ENCODE measurements at places on chromosomes 1 and 21.
A peak's percentile ranks its signal among the peaks of the same experiment; 100 is the strongest.

- no peak for DNase-seq
Measured at GRCh38 chr1:233082778-233083550, 132.6 kb downstream of the NTPCR start.

DNA sequence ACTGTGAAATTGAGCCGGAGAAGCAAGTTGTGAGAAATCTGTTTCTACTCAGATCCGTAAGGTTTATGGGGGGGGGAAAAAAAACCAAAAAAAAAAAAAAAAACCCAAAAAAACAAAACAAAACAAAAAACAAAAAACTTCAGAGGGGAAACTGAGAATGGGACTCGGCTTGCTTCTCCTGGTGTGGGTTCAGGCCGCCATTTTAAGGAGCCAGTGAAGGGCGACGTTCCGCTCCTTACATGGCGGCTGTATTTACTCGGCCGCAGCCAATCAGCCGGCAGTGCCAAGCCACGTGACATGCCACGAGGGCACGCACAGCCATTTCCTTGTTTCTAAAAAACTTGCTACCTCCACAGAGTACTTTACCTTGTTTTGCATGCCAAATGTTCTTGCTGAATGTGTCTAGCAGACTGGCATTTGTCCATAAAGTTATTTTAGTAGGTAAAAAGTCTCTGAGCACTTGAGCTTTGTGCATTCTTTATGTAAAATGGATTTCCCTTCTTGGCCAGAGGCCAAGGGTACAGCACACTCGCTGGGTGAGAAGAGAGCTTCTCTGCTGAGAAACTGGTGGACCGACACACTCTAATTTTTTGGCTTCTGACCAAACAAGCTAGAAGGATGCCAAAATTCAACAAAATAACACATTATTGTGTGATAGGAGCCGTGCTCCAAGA lies 101.8 kb downstream of the NFIA start:
- no peak for DNase-seq

DNA sequence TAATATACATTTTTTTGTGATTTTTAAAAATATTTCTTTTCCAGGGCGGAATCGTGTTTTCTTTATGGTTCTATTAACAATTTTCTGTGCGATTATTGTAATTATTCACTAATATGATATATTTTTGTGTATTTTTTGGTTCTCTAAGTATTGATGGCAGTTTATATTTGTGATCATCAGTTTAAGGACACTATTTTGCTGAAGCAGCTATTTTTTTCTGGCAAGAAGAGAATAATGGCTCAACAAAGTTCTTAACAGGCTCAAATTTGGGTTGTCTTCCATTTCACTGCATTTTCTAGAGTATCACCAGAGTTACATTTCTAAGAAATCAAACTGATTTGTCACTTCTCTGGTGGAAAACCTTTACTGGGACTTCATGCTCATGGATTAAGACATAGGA lies 178.4 kb downstream of the HS2ST1 start:
- DNase-seq: no peak

- DNase-seq: no peak
Measured at GRCh38 chr1:153001382-153001781, at the start of gene SPRR3. SPRR3 (plus strand) TSS chr1:153001749; CDS start chr1:153003021, 1,272 bp downstream.

DNA sequence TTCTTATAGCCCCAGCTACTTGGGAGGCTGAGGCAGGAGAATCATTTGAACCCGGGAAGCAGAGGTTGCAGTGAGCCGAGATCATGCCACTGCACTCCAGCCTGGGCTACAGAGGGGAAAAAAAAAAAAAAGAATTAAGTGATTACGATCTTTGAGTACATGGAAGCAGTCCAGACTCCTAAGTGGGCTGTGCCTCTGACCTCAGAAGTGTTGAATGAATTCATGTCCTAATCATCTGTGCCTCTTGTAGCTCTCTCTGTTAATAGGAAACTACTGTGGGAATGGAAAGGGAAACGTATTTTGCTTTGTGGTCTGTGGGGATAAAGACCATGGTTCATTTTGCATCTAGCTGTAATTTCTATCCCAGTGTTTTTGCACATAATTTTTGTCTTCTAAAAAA lies 8.4 kb upstream of the IVNS1ABP start:
- DNase-seq: no peak

GRCh38 chr1:178599745-178600144 lies 86.8 kb downstream of the TEX35 start:
- DNase-seq: no peak

DNA sequence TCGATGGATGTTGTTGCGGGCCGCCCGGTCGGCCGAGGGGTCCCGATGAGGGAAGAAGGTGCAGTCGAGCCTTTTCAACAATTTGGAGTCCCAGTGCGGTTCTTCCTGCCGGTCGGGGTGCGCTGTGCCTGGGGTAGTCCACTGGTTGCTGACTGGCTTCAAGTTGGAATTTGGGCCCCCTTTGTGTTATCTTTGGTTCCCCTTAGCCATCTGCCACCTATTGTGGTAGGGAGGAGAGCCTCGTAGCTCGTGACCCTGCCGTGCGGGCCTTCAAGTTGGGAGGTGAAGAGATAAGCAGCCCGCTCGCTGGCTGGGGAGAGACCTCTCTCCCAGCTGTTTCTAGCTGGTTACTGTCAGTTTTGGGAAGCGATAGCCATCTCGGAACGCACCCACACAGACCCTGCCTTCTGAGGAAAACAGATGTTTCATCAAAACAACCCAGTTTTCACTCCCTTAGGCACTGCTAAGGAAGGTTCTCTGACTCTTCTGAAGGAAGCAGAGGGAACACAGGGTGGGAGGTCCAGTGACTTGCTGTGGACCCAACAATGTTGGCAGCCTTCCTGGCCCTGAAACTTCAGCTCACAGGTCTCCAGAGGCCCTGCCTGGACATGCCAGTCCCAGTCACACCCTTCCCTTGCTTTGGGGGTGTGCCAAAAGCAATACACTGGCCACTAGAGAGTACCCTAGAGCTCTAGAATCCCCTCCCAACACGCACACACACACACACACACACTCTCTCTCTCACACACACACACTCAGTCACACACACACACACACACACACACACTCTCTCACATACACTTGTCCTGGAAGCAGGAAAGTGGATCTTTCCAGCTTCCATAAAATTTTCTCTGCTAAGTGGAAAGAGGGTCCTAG lies 1.0 kb downstream of the BTG2 start:
- DNase-seq: peak; percentile 33

DNA sequence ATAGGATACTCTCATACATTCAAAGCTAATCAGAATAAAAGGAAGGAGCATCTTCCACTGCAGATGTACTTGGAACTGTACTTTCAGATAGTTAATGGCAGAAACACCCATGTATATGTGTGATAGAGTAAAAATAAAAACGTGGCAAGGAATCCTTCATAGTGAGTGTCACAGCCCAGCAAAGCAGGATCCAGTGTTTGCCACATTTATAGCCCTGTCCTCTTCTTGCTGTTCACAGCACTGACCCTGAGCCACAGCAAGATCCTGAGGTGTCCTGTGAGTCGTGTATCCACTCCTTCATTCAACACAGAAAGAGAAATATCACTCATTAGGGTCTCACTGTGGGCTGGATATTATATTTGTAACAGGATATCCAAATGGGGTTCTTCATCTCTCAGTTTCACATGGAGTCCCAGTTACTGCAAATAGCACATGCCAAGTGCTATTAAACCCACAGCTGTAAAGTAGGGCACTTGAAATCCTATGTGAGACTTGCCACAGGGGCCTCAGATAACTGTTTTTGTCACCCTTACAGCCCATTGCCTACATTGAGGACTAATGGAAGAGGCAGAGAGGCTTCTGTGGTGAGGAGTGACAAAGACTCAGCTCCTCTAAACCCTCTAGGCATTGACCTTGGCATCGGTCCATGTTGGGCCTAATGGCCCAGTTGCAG lies 41.3 kb downstream of the CYP2J2 start:
- no peak for DNase-seq

DNA sequence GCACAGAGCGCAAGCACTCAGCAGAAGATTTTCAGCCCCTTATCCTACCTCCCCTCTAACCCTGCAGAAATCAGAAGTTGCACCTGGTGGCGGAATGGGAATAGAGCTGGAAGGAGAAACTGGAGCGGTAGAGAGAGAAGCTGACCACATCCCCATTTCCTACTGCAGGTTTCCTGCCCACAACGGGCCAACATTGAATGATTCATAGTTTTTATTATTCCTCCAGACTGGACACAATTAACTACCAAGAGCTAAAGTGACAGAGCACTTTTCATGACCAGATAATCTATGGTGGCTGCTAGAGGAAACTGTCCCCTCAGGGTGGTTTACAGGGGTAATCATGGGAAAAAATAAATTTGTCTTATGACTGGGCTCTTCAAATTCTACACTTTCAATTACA lies 21.3 kb upstream of the LRRC8D start:
- DNase-seq: no peak

DNA sequence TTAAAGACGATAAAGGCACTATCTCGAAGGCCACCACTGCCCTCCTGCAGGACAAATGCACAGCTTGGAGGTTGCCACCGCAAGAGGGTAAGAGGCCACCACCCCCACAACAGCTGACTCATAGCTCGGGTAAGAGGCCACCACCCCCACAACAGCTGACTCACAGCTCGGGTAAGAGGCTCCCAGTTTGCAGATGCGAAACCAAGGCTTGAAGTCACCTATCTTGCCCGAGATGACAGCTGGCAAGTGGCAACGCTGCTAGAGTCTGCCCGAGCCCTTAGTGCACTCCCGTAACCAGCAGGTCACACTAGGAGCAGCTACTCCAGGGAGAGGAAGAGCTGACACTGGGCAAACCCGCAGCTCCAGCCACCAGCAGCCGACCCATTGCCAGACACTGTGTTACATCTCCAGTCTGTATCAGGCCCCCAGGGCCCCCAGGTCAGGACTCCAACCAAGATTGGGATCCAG lies 17.1 kb upstream of the SPSB1 start:
- peak; percentile 68 for DNase-seq

GRCh38 chr1:171138980-171139379 lies 46.1 kb upstream of the FMO2 start:
- no peak for DNase-seq

DNA sequence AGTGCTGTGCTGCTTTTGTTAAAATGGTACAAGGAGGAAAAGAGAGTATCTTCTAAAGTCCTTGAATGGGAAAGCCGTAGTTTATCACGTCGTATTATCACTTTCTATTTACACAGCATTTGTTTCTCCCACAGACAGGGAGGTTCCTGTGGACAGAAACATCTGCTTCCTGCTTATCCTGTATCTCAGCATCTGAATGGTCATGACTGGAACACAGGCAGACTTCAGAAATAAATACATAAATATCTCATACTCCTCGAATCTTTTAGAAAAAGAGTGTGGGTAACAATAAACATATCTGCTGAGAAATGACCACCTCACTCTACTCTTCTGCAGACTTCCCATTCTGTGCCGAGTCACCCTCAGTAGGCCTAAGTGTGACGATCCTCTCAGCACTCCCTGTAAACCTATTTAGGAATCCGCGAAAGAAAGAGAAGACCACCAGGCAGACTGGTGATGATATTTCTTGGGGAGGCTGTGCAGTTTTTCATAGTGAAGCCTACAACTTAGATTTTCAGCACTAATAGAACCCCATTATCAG lies 393.5 kb downstream of the SMYD3 start:
- DNase-seq: no peak

DNA sequence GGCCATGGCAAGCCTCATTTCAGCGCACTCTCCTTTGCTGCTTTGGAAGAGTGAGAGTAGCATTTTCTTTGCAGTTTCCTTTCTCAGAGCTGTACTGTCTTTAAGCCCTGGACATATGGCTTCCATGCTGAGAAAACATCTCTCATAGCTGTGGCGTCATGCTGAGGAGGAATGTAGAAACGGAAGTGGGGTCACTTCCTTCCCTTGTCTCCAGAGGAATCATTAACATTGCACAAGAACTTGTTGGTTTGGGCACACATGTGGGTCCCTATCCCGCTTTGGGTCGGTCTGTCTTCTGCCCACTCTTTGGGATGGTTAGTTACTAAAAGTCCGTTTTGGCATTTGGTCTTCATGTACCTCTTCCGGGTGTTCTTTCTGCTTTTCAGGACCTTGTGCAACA lies 5.6 kb downstream of the MFN2 start:
- DNase-seq: no peak

GRCh38 chr1:117657031-117657430 lies 51.2 kb downstream of the TENT5C start:
- DNase-seq: no peak

- DNase-seq: no peak
Measured at GRCh38 chr1:5620997-5621396, 371.2 kb downstream of the NPHP4 start.

DNA sequence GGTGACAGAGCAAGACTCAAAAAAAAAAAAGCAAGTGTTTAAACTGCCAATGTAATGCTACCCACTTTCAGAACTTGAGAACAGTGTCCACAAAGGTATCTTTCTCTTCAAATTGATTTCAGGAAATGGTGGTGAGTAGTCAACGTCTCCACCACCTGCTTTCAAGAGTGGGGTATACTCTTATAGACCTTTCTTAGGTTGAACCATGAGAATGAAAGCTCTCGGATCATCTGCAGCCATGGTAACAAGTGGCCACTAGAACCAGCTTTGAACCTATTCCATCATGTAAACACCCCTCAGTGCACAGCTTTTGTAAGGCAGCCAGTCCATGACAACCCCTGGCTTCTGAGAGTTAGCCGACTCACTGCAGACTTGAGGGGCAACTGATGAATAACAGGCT lies 107.4 kb downstream of the NTPCR start:
- no peak for DNase-seq

- DNase-seq: no peak
Measured at GRCh38 chr1:6880951-6881690, 95.9 kb downstream of the CAMTA1 start.

DNA sequence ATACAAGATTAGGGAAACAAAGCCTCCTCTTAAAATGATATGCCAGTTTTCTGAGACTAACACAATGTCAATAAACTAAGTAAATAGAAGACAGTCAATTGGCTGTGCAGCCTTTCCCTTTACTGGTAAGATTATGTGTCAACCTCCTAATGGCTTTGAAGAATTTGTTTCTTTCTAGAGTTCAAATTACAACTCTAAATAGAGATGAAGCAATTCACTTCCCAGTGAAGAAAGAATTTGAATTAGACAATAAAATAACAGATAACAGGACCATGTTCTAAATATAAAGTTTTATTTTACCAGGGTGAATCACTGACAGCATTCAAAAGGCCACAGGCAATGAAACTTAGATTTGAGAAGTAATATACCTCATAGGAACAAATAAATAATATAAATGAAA lies 680.3 kb downstream of the PLA2G4A start:
- DNase-seq: no peak

- DNase-seq: no peak
Measured at GRCh38 chr1:77412069-77412819, 130.4 kb downstream of the AK5 start.

- no peak for DNase-seq
Measured at GRCh38 chr1:67634396-67634935, 50.5 kb upstream of the GADD45A start.

- DNase-seq: no peak
Measured at GRCh38 chr1:59308839-59309238, 11.9 kb downstream of the FGGY start.

GRCh38 chr21:18959817-18960216 lies 556.2 kb upstream of the TMPRSS15 start:
- no peak for DNase-seq

- DNase-seq: peak; percentile 60
Measured at GRCh38 chr1:44801491-44802305, 1.5 kb downstream of the PLK3 start.
